NCI-H187 (cell line): ENCODE measurements at places on chromosomes 6 and 20.

GRCh38 chr6:12034349-12034748 is 22.2 kb downstream of the HIVEP1 start:
- DNase-seq: no peak

GRCh38 chr6:101422251-101422650 is 28.7 kb downstream of the GRIK2 start:
- peak; percentile 12 for DNase-seq

DNA sequence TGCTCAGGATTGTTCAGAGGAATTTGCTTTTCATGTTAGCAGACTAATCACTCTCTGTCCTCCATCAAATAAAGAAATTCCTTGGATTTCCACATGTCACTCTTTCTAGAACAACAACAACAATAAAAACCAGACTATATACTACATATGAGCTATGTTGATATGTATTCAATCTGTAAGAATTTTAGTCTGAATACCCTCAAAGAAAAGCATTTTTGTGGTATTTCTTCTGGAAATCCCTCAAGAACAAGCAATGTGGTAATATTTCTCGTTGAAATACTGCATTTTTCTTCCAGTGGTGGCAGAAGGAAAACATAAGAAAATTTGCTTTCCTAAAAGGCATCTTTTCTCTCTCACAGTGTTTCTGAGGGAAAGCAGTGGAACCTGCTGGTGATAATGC is 312.6 kb upstream of the RSPO3 start:
- DNase-seq: no peak

GRCh38 chr6:161835500-161836215 is 561.8 kb upstream of the AGPAT4 start:
- no peak for DNase-seq

DNA sequence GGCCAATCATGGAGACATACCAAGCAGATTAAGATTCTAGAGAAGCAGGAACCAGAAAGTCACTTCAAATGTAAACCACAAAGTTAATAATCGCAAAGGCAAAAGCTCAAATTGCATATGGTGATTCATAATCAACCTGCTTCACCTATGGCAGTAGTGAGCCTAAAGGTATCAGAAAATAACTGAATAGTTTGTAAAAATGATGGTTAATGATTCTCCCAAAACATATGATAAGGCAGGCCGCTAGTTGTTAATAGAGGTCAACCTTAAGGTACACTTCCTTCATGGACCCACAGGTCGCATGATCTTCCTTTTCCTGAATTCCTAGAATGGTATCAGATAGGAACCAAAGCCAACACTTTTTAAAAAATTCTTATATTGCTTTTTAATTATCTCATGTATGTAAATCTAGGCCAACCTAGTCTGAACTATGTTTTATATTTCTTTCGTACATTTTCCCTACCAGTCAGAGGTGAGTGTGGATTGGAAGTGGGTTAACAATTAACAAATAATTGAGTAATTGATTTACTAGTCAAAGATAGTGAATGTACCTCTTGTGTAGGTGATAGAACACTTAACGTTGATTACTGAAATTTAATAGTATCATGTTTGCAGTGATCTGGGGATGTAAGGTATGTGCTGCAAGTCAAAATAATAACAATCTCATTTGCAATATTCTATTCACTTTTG is 16.4 kb downstream of the TAAR2 start:
- no peak for DNase-seq

DNA sequence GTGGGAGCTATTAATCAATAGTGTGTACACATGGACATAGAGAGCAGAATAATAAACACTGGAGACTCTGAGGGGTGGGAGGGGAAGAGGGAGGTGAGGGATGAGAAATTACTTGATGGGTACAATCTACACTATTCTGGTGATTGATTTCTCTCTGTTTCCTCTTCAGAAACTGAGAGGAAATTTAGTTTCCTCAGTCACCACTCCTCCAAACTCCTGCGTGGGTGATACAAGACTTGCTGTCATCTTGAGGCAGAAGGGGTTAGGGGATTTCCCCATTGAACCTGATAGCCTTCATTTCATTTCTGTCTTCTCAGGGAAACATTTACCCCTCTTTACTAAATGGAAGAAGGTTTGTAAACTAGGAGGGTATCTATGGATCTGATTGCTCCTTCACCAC is 84.3 kb upstream of the ESR1 start:
- DNase-seq: no peak

- DNase-seq: no peak
Observed at GRCh38 chr20:51938559-51939258, 136.4 kb upstream of the SALL4 start.

GRCh38 chr6:6366803-6367202 is 46.3 kb upstream of the F13A1 start:
- no peak for DNase-seq

DNA sequence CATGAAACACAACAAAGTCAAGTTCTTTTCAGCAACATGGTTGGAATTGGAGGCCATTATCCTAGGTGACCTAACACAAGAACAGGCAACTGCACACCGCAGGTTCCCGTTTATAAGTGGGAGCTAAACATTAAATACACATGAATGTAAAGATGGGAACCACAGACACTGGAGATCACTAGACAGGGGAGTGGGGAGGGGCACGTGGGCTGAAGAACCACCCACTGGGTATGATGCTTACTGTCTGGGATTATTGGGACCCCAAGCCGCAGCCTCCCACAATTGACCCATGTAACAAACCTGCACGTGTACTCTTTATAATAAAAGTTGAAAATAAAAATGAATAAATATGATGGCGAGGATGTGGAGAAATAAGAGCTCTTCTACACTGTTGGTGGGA is 8.6 kb upstream of the RAET1G start:
- DNase-seq: no peak

- no peak for DNase-seq
Observed at GRCh38 chr6:3277251-3277650, 18.5 kb downstream of the PSMG4 start.

DNA sequence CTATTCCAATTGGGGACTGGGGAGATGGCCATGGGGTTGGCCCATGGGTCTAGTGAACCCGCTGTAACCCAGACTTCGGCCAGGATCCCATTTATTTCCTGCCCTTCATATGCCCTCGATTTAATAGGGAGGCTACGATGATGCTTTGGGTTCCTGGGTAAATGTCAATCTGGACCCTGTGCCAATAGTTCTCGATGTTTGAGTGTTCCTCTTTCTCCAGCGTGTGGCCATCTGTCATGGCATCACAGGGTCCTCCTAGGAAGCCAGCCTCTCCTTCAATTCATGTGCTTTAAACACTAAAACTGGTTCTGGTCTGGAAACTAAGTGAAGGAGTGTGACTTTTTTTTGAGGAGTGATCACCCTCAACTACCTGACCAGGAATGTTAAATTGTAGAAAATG is 28.7 kb upstream of the ELMO2 start:
- no peak for DNase-seq

DNA sequence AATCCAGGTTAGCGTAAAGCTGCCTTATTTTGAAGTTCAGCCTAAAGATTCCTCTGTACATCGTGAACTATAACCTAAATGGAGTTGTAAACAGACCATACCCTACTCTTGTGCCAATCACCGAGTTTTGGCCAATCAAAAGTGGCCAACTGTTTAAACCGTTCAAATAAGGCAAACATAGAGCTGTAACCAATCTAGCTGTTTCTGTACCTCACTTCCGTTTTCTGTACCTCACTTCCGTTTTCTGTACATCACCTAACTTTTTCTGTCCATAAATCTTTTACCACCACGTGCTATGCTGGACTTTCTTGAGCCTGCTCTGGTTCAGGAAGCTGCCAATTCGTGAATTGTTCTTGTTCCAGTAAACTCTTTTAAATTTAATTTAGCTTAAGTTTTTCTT is 39.7 kb downstream of the LBP start:
- no peak for DNase-seq

- no peak for DNase-seq
Observed at GRCh38 chr6:112903361-112903760, 556.2 kb downstream of the RFPL4B start.

DNA sequence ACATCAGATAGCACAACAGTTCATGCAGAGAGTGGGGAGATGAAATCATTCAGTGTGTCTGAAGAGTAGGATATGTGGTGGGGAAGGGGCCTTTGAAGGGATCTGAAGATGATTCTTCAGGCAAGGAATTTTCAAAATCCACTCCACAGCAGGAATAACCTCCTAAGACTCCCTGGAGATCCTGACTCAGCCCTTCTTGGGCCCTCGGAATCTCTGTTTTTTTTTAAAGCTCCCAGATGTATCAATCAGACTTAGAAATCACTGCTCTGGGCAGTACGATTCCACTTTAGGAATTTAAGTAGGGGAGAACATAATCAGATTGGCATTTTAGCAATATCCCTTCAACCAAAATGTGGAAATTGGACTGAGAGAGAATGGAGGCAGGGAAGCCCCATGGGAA is 55.5 kb downstream of the RIOK1 start:
- no peak for DNase-seq

GRCh38 chr20:47465335-47466090 is 36.2 kb upstream of the NCOA3 start:
- DNase-seq: no peak

- DNase-seq: no peak
Observed at GRCh38 chr6:98759459-98759858, 74.9 kb upstream of the POU3F2 start.

GRCh38 chr20:23607497-23608245 is 2.0 kb upstream of the CST9 start:
- DNase-seq: no peak

GRCh38 chr6:111808493-111808892 is 64.8 kb downstream of the FYN start:
- DNase-seq: no peak

GRCh38 chr20:9038791-9039535 is 29.9 kb upstream of the PLCB4 start:
- no peak for DNase-seq

- no peak for DNase-seq
Observed at GRCh38 chr6:99241905-99242534, 107.5 kb downstream of the FAXC start.

DNA sequence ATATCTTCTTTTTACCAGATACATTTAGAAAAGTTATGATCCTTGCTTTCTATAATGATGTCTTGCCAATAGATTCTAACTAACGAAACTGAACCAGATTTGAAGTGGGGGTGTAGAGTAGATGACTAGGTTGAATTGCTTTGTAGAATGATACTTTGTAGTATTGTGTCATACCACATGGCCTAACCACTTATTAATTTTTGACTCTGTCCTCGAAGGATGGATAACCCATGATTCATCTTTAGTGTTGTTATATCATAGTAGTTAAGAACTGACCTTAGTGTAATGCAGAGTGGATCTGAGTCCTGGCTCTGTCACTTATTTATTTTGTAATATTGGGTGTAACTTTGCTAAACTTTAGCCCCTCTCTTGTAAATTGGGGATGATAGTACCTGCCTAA is 4.5 kb downstream of the PHF3 start:
- DNase-seq: no peak

DNA sequence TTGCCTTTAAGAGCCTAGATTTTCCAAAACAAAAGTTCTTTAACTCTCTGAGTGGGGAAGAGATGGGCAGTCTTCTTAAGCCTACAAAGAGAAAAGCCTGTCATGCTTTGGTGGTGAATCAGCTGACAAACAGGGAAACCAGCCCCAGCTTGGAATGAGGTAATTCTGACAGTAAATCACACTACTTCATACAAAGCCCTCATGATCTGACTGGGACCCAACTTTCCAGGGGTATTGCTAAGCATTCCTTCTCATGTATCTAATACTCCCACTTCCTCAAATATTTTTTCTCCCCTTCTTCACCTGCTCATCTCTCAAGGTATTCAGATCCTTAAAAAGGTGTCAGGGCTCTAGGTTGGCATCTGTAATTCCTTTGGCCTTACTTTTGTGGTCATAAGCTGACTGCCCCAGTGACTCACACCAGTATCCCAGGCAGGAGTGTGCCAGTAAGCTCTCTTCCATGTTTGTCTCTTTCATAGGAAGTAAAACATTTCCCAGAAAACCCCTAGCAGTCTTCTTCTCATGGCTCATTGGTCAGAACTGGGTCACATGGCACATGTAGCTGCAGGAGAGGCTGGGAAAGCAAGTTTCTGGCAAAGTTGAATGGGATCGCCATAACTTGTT is 15.0 kb upstream of the TBC1D22B start:
- no peak for DNase-seq

DNA sequence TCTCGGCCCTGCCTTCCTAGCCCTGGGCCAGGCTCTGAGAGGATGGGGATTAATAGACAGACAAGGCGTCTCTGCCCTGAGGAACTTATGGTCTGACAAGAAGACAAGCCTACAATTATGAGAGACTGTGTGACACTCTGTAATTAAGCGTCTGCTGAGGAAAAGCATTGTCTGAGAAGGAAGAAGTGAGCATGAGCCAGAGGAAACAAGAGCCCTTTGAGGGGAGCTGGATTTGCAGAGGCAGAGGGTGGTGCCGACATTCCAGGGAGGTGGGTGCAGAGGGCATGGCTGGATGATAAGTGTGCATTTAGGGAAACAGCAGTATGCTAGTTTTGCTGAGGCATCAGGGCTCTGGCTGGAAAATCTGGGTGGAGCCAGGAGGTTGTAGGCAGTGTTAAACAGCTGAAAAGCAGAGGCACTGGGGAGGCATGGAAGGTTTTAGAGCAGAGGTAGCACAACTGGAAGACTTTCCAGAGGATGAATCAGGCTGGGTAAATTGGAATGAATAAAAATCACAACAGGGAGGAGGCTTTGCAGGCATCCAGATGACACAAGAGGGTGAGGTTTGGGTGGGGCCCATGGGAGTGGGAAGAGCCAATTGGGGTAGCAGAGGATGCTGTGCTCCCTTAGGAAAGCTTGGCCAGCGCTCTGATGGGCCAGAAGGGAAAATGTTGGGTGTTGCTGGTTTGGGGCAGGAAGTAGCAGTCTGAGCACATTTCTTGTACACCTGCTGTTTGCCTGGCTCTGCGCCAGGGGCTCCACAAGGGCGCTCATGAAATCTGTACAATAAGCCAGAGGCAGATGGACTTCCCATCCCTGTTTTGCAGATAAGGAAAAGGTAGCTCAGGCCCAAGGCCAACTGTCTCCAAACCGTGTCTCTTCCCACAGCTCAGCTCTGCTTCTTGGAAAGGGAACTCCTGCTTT is 74.0 kb upstream of the MYL9 start:
- peak; percentile 61 for DNase-seq

DNA sequence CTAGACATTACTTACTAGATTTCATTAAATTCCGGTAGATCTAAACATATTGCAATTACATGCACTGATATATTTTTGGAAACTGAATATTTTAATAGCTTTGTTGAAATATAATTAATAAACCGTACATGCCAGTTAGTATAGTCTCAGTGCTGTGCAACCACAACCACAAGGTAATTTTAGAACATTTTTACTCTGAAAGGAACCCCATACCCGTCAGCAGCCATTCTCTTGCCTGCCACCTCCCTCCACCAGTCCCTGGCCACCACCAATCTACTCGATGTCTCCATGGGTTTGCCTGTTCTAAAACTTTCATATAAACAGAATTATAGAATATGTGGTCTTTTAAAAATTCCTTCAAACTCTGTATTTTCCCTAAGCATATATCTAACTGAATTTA is 293.9 kb downstream of the THBS2 start:
- no peak for DNase-seq

- DNase-seq: no peak
Observed at GRCh38 chr6:20162515-20162914, 49.8 kb downstream of the MBOAT1 start.

DNA sequence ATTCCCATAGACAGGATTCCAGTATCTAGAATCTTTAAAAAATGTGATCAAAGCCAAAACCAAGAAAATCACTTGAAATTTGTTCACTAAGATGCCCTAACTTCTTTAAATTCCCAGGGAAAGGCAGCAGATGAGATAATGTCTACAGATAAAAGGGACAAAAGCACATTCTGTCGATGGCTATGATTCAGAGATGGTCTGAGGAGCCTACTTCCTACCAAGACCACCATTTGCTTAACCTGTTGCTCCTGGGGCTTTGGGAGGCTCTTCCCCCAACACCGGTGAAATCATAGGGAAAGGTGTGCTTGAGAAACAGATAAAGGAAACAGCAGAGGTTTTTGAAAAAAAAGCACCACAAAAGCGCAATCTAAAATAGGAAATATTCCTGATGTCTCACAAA is 118.3 kb upstream of the MAP7 start:
- DNase-seq: no peak
